NCI-H774 (cell line): ENCODE measurements at places on chromosomes 7 and 10.

DNA sequence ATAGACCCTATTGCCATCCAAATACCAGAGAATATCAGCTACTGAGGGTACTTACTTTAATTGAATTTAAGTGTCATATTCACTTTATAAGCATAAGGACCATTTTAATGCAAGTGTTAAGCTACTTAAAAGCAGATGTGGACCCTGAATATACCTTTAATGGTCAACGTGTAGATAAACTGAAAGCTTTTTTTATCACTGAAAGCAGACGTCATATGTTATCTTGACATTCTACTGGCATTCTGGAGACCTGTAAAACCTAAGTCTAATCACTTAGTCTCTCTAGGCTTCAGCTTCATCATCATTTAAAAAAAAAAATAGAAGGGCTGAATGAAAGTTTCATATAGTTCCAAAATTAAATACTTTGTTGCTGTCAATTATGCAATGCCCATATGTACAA lies 116.5 kb downstream of the ELAPOR2 start:
- no peak for DNase-seq

GRCh38 chr7:29841926-29842701 lies 35.8 kb downstream of the WIPF3 start:
- DNase-seq, result no peak

GRCh38 chr10:79532-80215 lies 30.6 kb upstream of the TUBB8 start:
- no peak for DNase-seq

DNA sequence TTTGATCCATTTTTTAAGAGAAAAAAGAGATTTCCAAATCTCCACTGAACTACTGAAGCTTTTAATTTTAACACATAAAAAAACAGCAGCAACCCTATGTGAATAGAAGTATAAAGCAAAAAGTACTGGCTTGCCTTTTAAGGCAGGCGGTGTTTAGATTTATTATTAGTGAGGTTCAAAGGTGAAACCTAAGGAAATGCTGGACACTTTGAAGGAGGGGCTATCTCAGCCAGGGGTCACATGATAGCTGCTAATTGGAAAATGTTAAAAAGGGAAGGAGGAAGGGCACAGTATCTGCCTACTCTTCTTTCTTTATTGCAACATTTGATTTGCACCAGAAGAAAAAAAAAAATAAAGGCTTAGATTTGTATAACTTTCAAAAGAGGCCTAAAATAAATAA lies 183.8 kb downstream of the SKAP2 start:
- DNase-seq, result no peak

DNA sequence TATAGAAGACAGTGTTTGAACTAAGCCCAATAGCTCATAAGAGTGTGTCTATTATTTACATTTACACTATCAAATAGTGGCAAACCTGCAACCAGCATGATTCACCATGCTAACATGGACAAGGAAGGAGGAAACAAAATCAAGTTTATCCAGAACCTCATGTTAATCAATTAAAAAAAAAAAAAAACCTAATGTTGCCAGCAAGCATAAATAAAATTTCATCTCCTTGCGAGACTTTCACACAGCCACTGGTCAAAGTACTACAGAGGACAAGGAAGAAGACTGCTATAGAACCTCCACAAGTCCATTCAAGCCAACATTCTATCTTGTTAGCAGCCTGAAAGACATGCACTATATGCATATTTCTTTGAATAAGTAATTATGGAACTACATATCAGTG lies 9.7 kb downstream of the TM9SF3 start:
- DNase-seq, result no peak

DNA sequence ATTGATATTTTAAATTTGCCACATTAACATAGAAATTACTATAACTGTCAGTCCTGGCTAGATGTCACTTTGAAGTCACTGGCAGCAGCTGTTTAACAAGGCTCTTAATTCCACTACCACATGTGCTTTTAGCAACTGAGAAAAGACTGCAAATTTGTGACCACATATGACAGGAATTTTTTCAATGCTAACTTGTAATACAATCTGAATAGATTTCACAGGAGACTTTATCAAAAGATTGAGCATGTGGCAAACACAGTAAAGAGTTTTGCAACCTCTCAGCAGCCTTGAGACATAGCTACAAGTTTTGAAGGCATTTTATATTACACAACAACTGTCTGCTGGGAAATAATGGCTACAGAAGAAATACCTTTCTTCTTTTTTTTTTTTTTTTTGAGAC lies 73.0 kb downstream of the MICU1 start:
- no peak for DNase-seq

DNA sequence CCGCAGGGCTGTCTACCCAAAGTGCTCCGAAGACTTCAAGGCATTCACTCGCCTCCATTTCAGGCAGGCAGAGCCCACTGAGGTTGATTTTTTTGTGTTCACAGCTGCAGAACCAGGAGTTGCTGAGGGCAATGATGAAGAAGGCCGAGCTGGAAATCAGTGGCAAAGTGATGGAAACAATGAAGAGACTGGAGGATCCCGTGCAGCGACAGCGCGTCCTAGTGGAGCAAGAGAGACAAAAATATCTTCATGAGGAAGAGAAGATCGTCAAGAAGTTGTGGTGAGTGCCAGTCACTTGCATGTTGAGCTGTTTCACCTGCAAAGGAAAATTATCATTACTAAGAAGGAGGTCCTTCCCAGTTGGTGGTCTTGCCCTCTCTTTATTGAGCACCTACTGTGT lies 210.5 kb downstream of the ARHGAP21 start:
- DNase-seq, result no peak

GRCh38 chr10:34633374-34633773 lies 181.7 kb downstream of the PARD3 start:
- DNase-seq, result no peak

DNA sequence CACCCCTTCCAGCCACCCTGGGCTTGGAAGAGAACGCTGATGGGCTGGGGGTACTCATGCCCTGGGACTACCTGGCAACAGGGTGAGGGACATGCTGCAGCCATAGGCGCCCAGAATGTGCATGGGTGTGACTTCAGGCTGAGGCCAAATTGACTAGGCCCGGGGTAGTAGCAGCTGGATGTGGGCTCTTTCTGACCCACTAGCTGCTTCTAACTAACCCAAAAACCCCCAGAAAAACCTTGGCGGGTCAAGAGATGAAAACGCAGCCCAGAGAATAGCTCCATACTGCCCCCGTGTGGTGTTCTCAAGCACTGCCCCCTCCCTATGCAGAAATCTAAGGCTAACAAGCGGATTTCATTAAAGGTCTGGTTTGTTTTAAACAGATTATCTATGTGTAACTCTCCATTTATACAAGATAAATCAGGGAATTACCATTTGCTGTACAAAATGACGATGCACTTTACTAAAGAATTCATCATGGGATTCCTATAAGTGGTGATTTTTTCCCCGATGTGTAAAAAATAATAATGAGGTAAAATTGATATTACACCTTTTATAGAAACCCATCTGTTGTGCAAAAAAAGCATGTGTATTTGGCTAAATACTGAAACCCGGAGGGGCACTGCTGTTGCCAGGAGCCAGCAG lies 4.2 kb downstream of the SMARCD3 start:
- peak; percentile 23 for DNase-seq

DNA sequence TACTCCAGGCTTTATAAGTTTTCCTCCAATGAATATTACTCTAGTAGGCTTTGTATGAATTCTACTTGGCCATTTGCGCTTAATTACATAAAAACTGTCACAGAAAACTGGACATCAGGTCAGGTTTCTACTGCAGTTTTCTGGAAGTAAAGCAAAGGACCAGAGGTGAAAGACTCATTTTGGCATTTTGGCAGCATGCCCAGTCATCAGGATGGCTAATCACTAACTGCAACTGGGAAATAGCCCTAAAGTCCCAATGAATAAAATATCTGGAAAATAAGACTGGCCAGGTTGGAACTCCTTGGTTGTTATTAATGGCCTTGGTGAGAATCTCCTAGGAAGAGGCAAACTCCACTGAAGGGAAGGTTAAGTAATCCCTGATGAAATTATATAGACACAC lies 75.5 kb downstream of the COPG2 start:
- DNase-seq, result no peak

- no peak for DNase-seq
Measured at GRCh38 chr7:123533929-123534382, 439 bp downstream of the IQUB start.

- no peak for DNase-seq
Measured at GRCh38 chr7:134834689-134835462, 55.4 kb downstream of the CALD1 start.

DNA sequence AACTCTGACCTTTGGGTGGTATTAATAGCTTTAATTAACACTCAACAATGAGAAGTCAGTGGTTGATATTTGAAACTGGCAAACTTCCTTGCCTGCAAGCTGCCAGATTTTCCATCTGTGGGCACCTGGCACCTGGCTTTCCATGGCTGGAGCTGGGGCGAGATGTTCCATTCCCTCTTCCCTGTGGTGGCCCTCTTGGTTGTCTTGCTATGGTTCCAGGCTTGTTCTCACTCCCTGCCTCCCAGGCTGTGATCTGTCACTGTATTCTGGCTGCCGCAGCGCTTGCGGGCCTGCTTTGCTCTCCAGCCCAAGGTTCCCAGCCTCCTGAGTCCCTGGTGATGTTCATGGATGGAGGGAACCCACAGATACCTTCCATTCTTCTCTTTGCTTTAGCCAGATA lies 201.0 kb downstream of the FRMD4A start:
- DNase-seq, result no peak

- DNase-seq, result no peak
Measured at GRCh38 chr7:105461518-105461917, 60.6 kb downstream of the PUS7 start.

- no peak for DNase-seq
Measured at GRCh38 chr10:10911471-10911921, 106.2 kb upstream of the CELF2 start.

DNA sequence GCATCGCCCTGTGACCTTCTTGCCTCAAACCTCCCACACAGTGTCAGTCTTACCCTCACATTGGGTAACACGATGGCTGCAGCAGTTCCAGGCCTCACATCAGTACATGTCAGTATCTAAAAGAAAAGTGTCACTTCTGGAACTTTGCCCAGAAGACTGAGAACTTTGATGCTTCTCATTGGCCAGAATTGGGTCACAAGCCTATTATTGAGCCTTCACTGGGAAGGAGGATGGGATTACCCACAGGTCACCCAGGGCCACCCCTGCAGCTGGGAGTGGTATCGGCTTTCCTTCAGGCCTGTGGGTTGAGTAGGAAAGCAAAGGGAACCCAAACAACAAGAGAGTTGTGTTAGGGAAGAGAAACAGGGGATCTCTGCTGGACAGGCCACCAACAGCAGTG lies 111.5 kb downstream of the NPY start:
- no peak for DNase-seq

GRCh38 chr7:33327427-33327826 lies 198.1 kb downstream of the BBS9 start:
- no peak for DNase-seq

GRCh38 chr10:120048391-120048790 lies 155.9 kb downstream of the SEC23IP start:
- DNase-seq, result no peak

GRCh38 chr7:65749518-65749917 lies 123.4 kb upstream of the VKORC1L1 start:
- DNase-seq, result no peak

DNA sequence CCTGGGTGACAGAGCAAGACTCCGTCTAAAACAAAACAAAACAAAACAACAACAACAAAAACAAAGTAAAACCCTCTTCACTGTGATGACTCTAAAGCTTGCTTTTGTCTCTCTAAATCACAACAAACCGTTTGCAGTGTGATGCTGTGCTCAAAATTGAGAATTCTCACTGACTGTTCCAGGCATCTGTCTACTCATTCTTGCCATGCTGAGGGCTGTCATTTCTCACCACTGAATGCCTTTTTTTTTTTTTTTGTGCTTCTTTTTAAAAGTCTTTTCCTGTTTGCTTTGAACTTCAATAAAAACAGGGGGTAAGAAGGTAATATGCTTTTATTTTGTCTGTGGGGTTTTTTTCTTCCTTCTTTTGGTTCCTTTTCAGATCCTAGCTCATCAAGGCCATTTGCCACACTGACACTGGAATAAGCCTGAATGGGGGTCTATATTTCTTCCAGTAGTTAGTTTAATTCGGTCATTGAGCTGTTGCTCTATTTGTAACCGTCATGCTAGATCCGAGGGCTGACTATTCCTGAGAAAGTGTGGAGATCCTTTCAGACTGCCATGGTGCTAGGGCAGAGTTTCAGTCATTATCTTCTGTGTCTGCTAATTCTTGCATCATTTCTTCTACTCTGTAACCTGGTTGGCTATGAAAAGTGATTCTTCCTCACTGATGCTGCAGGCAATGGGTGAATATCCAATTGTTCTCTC lies 10.6 kb downstream of the FAS start:
- DNase-seq, result no peak

GRCh38 chr7:5431560-5432015 lies 8.0 kb upstream of the TNRC18 start:
- DNase-seq, result no peak

- no peak for DNase-seq
Measured at GRCh38 chr10:70927189-70927943, 39.0 kb upstream of the PCBD1 start.

DNA sequence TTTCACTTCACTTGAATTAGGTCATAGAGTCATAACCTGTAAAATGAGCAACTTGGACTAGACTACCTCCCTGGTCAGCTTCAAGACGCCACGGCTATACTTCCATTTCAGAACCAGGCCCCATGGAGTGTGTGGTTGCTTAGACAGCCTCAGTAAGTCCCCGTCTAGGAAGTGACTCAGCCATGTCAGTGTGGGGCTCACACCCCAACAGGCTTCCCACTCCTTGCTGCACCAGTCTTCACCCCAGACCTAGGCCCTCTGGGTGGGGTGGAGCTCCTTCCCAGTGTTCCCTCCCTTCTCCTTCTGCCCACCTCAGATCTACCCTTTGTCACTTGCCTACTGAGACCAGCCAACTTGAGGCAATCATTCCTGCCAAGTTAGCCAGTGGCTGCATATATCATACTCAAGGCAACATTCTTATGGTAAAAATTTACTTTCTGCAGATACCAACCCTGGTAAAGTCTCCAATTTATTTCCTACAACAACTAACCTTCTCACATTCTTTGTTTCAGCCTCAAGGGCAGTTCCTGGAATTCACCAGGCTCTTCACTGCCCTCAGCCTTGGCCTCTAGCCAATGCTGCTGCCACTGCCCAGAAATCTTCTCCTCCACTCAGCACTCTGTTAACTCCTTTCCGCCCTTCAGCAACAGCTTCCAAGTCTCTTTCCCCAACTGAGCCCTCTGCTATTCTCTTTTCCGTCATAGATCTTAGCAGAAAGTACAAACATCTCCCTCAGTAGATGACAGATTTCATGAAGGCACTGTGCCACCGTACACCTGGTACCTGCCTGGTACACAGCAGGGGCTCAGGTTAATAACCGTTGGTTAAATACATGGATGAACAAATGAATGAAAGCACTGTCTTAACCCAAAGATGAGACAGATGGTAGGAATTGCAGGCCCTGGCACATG lies 31.3 kb upstream of the ZNRF2 start:
- no peak for DNase-seq

GRCh38 chr7:55065079-55065478 lies 46.3 kb downstream of the EGFR start:
- DNase-seq, result no peak

GRCh38 chr10:70164163-70164562 lies 6.2 kb downstream of the SAR1A start:
- DNase-seq, result no peak

GRCh38 chr10:44398747-44399658 lies 14.1 kb upstream of the CXCL12 start:
- no peak for DNase-seq

- peak; percentile 31 for DNase-seq
Measured at GRCh38 chr7:155066417-155066950, 3.6 kb upstream of the HTR5A start.
